ENCODE measurements at places on chromosomes 7 and 10. TPM values are rescaled to one million over a fixed set of nuclear protein-coding genes. Genes with fewer than 3 reads are reported as not detected.

GRCh38 chr10:131062621-131063260 lies 248.8 kb downstream of the TCERG1L start:
- no peak for DNase-seq

DNA sequence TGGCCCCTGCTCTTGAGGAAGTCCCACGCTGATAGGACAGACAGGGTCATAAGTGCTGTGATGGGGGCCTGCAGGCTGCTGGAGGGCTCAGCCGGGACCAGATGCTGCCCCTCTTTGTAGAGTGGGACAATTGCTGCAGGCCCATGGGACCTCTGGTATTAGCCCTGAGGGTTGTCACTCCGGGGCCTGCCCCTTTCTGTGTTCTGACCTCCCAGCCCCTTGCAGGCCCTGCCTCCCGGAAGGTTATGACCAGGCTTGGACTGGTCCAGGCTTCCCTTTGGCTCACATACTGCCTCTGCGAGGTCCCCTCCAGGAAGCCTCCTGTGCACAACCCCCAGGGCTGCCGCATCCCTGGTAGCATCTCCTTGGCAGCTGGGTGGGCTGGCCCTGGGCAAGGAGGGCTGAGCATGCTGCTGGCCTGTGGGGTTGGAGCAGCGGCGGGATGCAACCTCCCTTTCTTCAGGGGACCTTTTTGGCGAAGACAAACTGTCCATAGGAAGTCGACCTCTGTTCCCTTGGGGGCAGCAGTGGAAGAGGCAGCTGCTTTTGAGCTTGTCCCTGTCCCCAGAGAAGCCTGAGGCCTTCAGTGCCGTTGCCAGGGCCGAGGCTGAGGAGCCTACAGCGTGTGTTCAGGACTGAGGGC lies 8.8 kb downstream of the LIMK1 start:
- DNase-seq: no peak

- DNase-seq: no peak
Measured at GRCh38 chr10:120768227-120768626, 82.9 kb upstream of the WDR11 start.

- no peak for DNase-seq
Measured at GRCh38 chr10:85317827-85318226, 989.4 kb downstream of the CCSER2 start.

- no peak for DNase-seq
Measured at GRCh38 chr10:34489411-34489810, 325.7 kb downstream of the PARD3 start.

DNA sequence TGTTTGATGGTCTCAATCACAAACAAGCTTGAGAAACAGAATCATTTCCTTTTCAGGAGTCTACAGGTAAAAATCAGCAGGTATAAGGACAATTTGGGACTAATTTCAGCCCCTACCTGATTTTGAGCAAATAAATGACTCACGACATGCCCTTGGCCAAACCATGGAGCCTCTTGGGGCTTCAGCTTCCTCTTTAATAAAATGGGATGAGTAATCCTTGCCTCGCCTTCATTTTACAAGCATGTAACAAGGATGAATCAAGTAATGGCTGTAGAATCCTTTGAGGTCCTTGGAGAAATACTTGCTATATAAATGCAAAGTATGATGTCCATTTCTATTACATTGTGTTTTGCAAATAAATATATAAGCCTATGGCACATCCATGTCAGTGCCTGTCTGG lies 212.8 kb upstream of the PODXL start:
- peak; percentile 87 for DNase-seq

DNA sequence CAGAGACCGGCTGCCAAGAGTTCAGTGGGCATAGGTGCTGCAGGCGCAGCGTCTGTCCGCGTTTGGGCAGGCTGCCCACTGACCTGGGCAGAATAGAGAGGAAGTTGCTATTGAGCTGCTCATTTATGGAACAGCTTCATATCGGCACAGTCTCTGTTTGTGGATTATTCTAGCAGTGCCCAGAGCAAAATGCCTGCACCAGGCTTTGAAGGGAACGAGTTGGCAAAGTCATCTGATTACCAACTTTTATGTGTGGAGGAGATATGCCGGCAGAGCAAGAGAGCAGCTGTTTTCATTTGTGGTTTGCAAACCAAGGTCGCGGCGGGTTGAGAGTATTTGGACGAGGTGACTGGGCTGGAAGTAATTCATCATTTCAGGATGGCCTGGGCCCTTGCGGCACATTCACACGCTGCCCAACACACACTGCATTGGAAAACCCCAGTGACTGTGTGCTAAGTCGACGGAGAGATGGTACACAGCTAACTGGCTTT lies 228.5 kb downstream of the TCERG1L start:
- DNase-seq: no peak

DNA sequence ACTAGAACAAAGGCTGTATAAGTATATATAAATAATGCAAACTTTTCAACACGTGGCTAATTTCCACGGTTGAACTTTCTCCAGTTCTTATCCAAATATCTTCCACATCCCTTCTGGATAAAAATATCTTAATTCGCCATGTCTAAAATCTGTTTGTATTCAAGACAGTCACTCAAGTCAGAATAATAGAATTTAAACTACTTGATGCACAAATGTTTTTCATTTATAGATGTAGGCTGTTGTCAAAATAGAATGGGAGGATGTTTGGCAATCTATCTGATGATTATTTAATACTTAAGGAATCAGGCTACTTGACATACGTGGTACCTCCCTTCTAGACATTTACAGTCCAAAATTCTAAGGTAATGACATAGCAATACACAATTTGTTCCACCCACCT lies 204.3 kb downstream of the TWIST1 start:
- DNase-seq: no peak

GRCh38 chr10:48495282-48496045 lies 109.4 kb downstream of the ARHGAP22 start:
- DNase-seq: no peak

DNA sequence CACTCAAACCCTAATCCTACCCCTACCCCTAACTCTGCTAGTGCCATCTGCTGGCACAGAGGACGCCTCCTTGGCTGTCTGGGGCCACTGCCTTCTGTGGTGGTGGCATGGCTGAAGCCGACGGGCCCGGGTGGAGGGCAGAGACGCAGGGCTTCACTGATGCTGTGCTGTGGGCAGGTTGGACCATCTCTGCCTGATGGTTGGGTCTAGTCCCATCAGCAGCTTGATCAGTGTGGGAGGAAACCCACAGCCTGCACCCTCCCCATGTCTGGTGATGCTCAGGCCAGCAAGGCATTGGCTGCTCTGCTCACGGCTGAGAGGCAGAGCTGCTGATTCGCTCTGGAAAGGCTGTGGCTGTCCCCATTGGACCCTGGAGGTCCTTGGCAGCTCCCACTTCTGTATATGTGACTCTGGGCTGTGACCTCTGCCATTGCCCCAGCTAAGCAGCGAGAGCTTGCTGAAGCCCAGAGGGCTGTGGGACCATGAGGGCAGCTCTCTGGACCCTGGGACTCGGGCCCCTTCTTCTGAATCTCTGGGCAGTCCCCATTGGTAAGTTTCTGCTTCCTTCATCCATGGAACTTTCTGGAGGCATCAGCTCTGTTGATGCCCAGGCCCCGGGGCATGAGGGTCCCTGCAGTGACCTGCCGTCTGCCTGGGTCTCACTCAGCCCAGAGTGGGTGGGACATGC lies at the start of gene SCART1:
Gene SCART1 (plus strand): TSS at position 430 of the 688 bp plus-strand sequence. CDS start 53 bp downstream, at position 483.
- no peak for DNase-seq

- peak; percentile 86 for DNase-seq
Measured at GRCh38 chr7:12303062-12303461, 92.0 kb downstream of the TMEM106B start.

PLCE1 gene
- total RNA-seq: 0.26 TPM

SPAM1 gene
- total RNA-seq: not detected

DDIT4 gene
- 2,437 TPM for total RNA-seq

HECW1 gene
- total RNA-seq: under 0.01 TPM

ANKRD30A gene
- total RNA-seq: not detected

CFAP46 gene
- total RNA-seq: 0.38 TPM

ANXA8L1 gene
- 60.6 TPM for total RNA-seq

SH2D4B gene
- total RNA-seq: under 0.01 TPM

ARHGEF35 gene
- 25.8 TPM for total RNA-seq

CALHM3 gene
- not detected for total RNA-seq

Measured in bronchial epithelial cell (primary cell).